Neural crest cell (in vitro differentiated cells): ENCODE measurements at places on chromosomes 6 and 20. TPM values are rescaled to one million over a fixed set of nuclear protein-coding genes. Genes with fewer than 3 reads are reported as not detected.

DNA sequence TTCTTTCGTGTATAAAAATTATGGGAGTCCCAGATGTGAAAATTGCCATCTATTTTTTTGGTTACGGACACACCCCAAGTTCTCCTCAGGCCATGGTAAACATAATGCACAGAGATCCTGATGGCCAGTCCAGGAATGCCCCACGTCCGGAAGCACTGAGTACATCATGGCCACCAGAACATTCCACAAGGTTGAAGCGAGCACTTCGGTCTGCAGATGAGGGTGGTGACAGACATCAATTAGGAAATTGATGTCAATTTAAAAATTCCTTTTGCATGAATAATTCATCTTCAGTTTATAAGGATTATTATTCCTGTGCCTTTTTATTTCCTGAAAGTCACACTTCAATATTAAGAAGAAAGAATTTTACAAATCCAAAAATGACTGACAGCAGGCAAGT is 13.2 kb upstream of the EXOC2 start:
- DNase-seq, result no peak
- peaks cover 43% of the 10 kb centered on the region for H3K27me3 ChIP-seq
- no peak overlapping the region for H3K4me3 ChIP-seq
- H3K27ac ChIP-seq, result no peak overlapping the region
- H3K36me3 ChIP-seq, result no peaks in the 10 kb centered on the region
- H3K4me1 ChIP-seq, result peaks cover 18% of the 10 kb centered on the region

DNA sequence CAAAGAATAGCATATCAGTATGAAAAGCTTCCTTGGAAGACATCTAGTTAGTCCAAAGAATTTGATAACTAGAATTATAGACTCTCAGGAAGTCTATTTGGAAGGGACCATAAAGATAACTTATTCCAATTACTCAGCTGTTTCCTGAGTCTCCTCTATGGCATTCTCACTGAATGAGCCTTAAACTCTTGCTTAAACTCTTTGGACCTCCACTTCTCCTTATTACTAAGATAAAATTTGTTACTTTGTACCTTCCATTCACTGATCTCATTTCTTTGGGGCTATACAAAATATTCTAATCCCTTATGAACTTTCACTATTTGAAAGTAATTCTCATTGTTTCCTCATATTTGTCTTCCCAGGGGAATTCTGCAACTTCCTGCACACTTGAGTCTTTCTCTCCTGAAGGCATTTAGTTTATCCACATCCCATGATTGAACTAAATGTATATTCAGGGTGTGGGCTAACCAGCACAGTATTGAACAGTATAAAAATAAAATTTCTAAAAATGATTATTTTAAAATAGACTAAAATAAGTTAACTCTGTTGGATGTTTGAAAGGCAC is 67.1 kb upstream of the NOTCH4 start:
- no peak overlapping the region for H3K4me3 ChIP-seq
- DNase-seq, result no peak
- no peak overlapping the region for H3K27ac ChIP-seq
- H3K36me3 ChIP-seq, result no peaks in the 10 kb centered on the region
- peaks cover 13% of the 10 kb centered on the region for H3K27me3 ChIP-seq
- no peaks in the 10 kb centered on the region for H3K4me1 ChIP-seq

- peaks cover 8% of the 10 kb centered on the region for H3K27me3 ChIP-seq
- no peak overlapping the region for H3K27ac ChIP-seq
- no peaks in the 10 kb centered on the region for H3K36me3 ChIP-seq
- H3K4me1 ChIP-seq, result no peaks in the 10 kb centered on the region
- no peak for DNase-seq
- no peak overlapping the region for H3K4me3 ChIP-seq
Measured at GRCh38 chr20:22999756-23000155, 35.4 kb upstream of the SSTR4 start.

GRCh38 chr6:127869183-127869582 is 31.7 kb downstream of the THEMIS start:
- H3K27ac ChIP-seq, result no peak overlapping the region

- H3K27ac ChIP-seq, result no peak overlapping the region
- peaks cover 28% of the 10 kb centered on the region for H3K4me1 ChIP-seq
- peaks cover 10% of the 10 kb centered on the region for H3K36me3 ChIP-seq
- H3K4me3 ChIP-seq, result no peak overlapping the region
Measured at GRCh38 chr20:46461808-46462207, 51.6 kb downstream of the ZNF334 start.

The MMP24 gene
- total RNA-seq, result 2.8 and 2.9 TPM in 2 replicates

GRCh38 chr6:17930321-17930993 is 57.0 kb downstream of the KIF13A start:
- peaks cover 31% of the 10 kb centered on the region for H3K4me1 ChIP-seq
- H3K36me3 ChIP-seq, result no peaks in the 10 kb centered on the region
- H3K27ac ChIP-seq, result no peak overlapping the region
- DNase-seq, result no peak

The AVP gene
- total RNA-seq, result not detected in 2 replicates

GRCh38 chr6:144295981-144296767 is 11.0 kb downstream of the UTRN start:
- no peak overlapping the region for H3K4me3 ChIP-seq
- no peak overlapping the region for H3K27ac ChIP-seq
- DNase-seq, result no peak
- no peaks in the 10 kb centered on the region for H3K4me1 ChIP-seq
- H3K27me3 ChIP-seq, result no peaks in the 10 kb centered on the region
- H3K36me3 ChIP-seq, result peaks cover 9% of the 10 kb centered on the region

The TPD52L1 gene
- total RNA-seq, result 2.9 and 3.6 TPM in 2 replicates

- no peak overlapping the region for H3K27ac ChIP-seq
- H3K4me1 ChIP-seq, result peaks cover 17% of the 10 kb centered on the region
- no peak for DNase-seq
- no peak overlapping the region for H3K4me3 ChIP-seq
Measured at GRCh38 chr6:16774437-16774836, 13.2 kb upstream of the ATXN1 start.

- no peak overlapping the region for H3K27ac ChIP-seq
- H3K4me1 ChIP-seq, result peaks cover 4% of the 10 kb centered on the region
- peaks cover 3% of the 10 kb centered on the region for H3K27me3 ChIP-seq
- no peak overlapping the region for H3K4me3 ChIP-seq
- H3K36me3 ChIP-seq, result no peaks in the 10 kb centered on the region
- no peak for DNase-seq
Measured at GRCh38 chr6:40930555-40930954, 108.5 kb downstream of the UNC5CL start.

The FAM217A gene
- total RNA-seq, result not detected in 2 replicates

The EYS gene
- total RNA-seq, result 0.40 and 0.48 TPM in 2 replicates

GRCh38 chr6:72218125-72218524 is 331.8 kb downstream of the RIMS1 start:
- H3K36me3 ChIP-seq, result no peaks in the 10 kb centered on the region
- DNase-seq, result peak; percentile 41
- no peaks in the 10 kb centered on the region for H3K4me1 ChIP-seq
- H3K27me3 ChIP-seq, result no peaks in the 10 kb centered on the region

DNA sequence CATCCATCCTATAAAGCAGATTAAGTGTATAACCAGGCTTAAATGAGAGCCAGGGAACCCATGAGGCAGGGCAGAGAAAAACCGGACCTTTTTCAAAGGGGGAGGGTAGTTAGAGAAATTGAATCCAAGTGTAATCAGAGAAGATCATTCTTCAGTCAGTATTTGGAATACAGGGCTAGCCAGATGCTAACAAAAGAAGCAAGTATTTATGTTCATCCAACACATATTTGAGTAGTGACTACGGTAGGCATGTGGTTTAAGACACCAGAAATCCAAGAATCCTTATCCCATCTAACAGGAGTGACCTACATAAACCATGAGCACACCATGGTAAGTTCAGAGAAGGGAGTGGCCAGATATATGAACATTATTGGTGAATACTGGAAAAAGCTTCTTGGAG is 46.8 kb upstream of the FAM83C start:
- H3K4me3 ChIP-seq, result no peak overlapping the region
- peaks cover 2% of the 10 kb centered on the region for H3K36me3 ChIP-seq
- no peak for DNase-seq
- H3K27ac ChIP-seq, result no peak overlapping the region
- H3K27me3 ChIP-seq, result no peaks in the 10 kb centered on the region

DNA sequence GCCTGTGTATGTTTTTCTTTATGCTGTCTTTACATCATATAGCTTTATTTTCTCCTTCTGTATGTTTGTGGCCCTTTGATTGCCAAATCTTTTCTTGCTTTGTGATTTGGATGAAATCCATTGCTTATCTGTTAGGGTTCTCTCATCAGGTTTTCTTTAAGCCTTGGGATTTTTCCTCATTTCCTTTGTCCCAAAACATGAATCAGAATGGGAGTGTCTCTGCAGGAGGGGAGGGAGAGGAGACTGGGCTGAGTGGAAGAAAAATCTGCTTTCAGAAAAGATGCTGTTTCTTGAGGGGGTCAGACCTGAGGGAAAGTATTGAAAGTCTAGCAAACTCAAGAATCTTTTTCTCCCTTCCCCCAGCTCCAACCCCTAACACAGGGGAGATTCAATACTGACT is 758.0 kb upstream of the MMS22L start:
- H3K36me3 ChIP-seq, result no peaks in the 10 kb centered on the region
- H3K4me1 ChIP-seq, result peaks cover 74% of the 10 kb centered on the region
- H3K27me3 ChIP-seq, result no peaks in the 10 kb centered on the region
- peak overlapping the region; percentile 47 for H3K4me3 ChIP-seq
- no peak for DNase-seq

GRCh38 chr6:1482381-1483166 is 93.2 kb downstream of the FOXF2 start:
- no peak overlapping the region for H3K4me3 ChIP-seq
- no peaks in the 10 kb centered on the region for H3K27me3 ChIP-seq
- peaks cover 4% of the 10 kb centered on the region for H3K36me3 ChIP-seq
- DNase-seq, result no peak
- no peak overlapping the region for H3K27ac ChIP-seq

DNA sequence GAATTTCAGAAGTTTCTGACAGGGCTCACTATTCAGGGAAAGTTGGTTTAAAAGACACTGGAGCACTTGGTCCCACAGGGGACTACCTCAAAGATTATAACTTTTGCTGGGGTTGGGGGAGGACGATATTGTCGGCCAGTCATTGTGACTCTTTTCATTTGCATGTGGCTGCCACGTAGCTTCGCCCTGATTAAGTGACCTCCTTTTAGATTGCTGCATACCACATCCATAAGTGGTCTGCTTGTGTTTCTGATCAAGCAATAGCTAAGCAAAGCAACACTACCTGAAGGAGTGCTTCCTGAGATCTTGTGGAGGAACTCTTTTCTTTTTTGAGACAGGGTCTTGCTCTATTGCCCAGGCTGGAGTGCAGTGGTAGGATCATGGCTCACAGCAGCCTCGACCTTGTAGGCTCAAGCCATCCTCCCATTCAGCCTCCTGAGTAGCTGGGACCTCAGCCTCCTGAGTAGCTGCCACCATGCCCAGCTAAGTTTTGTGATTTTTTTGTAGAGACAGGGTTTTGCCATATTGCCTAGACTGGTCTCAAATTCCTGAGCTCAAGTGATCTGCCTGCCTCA is 691.3 kb downstream of the EPM2A start:
- no peak overlapping the region for H3K4me3 ChIP-seq
- H3K4me1 ChIP-seq, result peaks cover 6% of the 10 kb centered on the region
- peaks cover 3% of the 10 kb centered on the region for H3K36me3 ChIP-seq
- H3K27me3 ChIP-seq, result no peaks in the 10 kb centered on the region
- DNase-seq, result no peak
- no peak overlapping the region for H3K27ac ChIP-seq

The MYB gene
- 6.8 and 8.1 TPM in 2 replicates for total RNA-seq

GRCh38 chr6:45916692-45917091 is 99.0 kb downstream of the CLIC5 start:
- no peaks in the 10 kb centered on the region for H3K27me3 ChIP-seq
- no peak overlapping the region for H3K4me3 ChIP-seq
- no peak for DNase-seq

- no peak for DNase-seq
- no peak overlapping the region for H3K4me3 ChIP-seq
- peaks cover 8% of the 10 kb centered on the region for H3K4me1 ChIP-seq
- no peak overlapping the region for H3K27ac ChIP-seq
Measured at GRCh38 chr20:33279261-33279910, 3.6 kb upstream of the BPIFB1 start.

DNA sequence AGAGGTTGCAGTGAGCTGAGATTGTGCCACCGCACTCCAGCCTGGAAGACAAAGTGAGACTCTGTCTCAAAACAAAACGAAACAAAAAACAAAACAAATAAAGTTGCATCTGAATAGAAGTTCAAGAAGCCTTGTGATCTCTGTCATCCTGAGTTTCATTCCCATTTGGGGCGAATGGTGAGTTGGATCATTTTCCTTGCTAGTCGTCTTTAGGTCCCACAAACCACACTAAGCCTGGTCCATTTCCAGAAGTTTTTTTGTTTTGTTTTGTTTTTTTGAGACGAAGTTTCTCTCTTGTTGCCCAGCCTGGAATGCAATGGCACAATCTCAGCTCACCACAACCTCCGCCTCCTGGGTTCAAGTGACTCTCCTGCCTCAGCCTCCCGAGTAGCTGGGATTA is 33.8 kb downstream of the ZNF217 start:
- DNase-seq, result no peak
- H3K4me1 ChIP-seq, result peaks cover 9% of the 10 kb centered on the region
- no peaks in the 10 kb centered on the region for H3K36me3 ChIP-seq
- no peak overlapping the region for H3K4me3 ChIP-seq

The HTR1E gene
- total RNA-seq, result not detected in 2 replicates

- H3K27me3 ChIP-seq, result no peaks in the 10 kb centered on the region
- no peak overlapping the region for H3K27ac ChIP-seq
- H3K4me1 ChIP-seq, result peaks cover 5% of the 10 kb centered on the region
- no peak overlapping the region for H3K4me3 ChIP-seq
- DNase-seq, result no peak
- H3K36me3 ChIP-seq, result no peaks in the 10 kb centered on the region
Measured at GRCh38 chr6:12578751-12579150, 137.8 kb upstream of the PHACTR1 start.

- peaks cover 3% of the 10 kb centered on the region for H3K4me1 ChIP-seq
- H3K36me3 ChIP-seq, result no peaks in the 10 kb centered on the region
- no peak for DNase-seq
- peaks cover 2% of the 10 kb centered on the region for H3K27me3 ChIP-seq
Measured at GRCh38 chr6:136612666-136613389, 62.6 kb upstream of the MAP7 start.

DNA sequence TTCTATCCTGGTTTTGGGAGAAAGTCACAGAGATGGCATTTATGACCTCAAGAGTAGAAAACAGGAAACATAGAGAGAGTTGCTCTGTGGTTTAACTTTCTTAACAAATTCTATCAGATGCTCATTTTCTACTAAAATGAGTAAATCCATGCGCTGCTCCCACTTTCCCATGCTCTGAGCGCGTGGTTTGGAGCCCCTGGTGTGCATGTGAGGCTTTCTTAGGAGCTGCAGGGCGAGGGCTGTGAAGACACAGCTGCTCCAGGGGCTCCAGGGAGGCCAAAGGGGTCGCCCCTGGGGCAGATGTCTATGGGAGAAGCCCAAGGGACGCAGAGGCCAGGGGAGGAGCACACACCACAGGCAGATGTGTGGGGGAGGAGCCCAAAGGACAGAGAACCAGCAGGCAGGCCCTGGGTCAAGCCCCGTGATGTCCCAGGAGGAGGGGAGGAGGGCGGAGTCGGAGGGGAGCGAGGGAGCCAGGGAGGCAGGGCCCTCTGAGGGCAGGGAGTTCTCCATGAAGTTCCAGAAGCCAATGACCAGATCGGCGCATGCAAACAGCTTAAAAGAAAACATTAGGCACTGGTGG is 122.9 kb downstream of the IRF4 start:
- H3K4me1 ChIP-seq, result peaks cover 9% of the 10 kb centered on the region
- H3K36me3 ChIP-seq, result peaks cover 33% of the 10 kb centered on the region
- no peak overlapping the region for H3K4me3 ChIP-seq
- H3K27ac ChIP-seq, result no peak overlapping the region
- DNase-seq, result no peak
